D341Med (cell line): ENCODE measurements at places on chromosomes 3 and 15.

DNA sequence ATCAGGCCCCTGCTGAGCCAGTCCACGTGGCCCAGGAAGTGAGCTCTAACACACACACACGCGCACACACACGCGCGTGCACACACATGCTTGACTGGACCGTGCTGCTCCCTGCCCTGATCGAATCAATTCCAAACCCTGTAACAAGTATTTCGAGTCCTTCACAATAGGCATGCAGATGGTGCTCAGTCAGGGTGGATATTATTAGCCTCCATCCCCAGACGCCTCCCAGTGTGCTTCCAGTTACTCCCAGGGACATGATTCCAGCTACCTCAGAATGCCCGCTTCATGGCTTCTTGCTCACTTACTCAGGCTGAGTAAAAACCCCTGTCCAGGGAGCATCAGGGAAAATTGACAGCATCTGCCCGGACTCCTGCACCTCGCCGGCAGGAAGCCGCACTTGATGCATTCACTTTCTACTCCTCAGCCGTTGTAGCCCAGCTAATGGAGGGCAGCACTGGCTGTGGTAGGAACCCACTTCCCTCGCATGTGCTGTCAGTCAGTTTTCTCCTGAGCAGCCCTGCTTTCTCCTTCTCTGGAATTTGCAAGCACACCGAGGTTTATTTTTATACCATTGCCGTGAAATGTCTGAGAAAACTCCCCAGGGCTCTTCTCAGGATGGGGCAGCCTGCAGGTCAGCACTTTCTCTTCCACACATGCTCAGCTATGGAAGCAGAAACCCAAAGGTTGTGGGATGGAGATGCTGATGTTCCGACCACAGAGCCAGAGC is 126.1 kb upstream of the ABHD17C start:
- DNase-seq, result no peak

GRCh38 chr3:69174871-69175737 is 52.7 kb upstream of the LMOD3 start:
- no peak for DNase-seq

GRCh38 chr3:152266221-152266995 is 2.3 kb upstream of the MBNL1 start:
- peak; percentile 23 for DNase-seq

DNA sequence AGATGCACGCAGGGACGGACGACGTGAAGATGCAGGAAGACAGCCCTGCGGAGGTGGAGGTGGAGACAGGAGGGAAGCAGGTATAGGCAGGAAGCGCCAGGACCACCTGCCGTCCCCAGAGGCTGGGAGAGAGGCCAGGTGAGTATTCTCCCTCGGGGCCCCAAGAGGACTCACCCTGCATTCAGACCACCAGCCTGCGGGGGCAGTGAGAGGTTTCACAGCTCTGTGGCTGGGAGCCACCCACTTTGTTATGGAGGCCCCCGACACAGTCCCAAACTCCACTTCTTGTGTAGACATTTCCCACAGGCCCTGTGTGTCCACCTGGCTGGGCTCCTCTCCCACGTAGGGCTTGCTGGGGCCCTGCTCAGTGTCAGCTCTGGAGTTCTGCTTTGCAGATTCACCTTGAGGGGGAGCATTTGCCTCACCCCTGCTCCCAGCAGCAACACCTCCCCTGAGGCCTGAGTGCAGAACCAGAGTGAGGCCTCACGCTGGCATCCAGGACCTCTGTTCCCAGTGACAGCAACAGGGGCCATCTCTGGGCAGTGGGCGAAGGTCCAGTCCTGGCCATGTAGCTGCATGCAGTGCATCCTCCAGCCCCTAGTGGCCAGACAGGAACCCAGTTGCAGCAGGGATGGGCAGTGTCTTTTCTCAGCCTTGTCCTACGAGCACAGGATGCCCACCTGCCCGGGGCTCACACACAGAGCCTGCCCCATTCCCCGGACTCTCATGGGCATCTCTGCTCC is 119.4 kb upstream of the IQSEC1 start:
- DNase-seq, result no peak

DNA sequence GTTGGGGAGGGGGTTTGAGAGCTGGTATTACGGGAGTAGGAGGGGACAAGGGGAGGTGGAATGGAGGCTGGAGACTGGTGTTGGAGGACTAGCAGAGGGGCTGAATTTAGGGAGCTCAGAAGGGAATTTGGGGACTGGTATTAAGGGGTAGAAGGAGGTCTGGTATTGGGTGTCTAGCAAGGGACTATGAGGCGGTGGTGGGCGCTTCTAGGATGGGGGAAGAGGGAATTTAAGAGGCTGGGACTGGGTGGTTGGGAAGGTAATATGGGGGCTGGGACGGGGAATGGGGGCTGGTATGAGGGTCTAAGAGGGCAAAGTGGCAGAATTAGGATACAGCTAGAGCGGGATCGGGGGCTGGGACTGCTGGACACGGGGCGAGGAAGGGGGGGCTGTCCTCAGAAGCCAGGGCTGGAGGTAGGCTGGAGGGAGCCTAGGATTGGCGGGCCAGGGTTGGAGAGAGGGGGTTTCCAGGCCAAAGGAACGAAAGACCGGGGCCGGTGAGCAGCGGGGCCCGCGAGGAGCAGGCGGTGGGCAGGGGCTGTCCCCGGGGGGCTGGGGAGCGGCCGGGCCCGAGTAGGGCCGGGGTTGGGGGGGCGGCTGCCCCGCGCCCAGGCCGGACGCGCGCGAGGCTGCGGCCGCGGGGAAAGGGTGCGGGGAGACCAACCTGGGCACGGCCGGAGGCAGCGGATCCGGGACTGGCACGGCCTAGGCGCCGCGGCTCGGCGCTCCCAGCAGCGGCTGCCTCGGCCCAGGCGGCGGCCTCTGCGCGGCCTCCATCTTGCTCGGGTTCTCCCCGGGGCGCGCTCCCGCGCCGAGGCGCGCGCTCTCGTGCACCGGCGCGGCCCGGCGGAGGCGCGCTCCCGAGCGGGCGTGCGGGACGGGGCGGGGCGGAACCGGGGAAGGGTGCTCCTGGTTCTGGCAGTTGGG is at the start of gene LHFPL4:
Gene LHFPL4, minus strand, starts transcription at position 802 of the 927 bp plus-strand sequence. CDS start 1,143 bp downstream, outside the sequence.
- peak; percentile 95 for DNase-seq

DNA sequence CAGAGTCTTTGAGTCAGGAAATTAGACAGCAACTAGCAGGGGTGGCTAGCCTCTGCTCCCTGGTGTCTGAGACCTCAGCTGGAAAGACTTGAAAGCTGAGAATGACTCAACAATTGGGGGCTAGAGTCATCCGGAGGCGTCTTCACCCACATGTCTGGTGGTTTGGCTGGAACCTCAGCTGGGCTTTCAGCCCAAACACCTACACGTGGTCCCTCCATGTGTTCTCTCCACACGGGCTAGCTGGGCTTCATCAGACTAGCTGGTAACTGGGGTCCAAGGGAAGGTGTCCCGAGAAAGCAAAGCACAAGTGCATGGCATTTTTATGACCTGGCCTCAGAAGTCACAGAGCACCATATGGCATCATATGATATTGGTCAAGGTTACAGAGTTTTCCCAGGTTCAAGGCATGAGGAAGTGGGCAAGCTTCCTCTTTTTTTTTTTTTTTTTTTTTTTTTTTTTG is 19.9 kb upstream of the ABHD2 start:
- DNase-seq, result no peak

GRCh38 chr3:129481766-129482332 is 41.8 kb downstream of the IFT122 start:
- no peak for DNase-seq

- DNase-seq, result no peak
Measured at GRCh38 chr15:101620671-101621070, 31.5 kb downstream of the TM2D3 start.

GRCh38 chr3:14135581-14135980 is 10.7 kb downstream of the TMEM43 start:
- no peak for DNase-seq

GRCh38 chr15:60116456-60117089 is 112.5 kb downstream of the FOXB1 start:
- no peak for DNase-seq

DNA sequence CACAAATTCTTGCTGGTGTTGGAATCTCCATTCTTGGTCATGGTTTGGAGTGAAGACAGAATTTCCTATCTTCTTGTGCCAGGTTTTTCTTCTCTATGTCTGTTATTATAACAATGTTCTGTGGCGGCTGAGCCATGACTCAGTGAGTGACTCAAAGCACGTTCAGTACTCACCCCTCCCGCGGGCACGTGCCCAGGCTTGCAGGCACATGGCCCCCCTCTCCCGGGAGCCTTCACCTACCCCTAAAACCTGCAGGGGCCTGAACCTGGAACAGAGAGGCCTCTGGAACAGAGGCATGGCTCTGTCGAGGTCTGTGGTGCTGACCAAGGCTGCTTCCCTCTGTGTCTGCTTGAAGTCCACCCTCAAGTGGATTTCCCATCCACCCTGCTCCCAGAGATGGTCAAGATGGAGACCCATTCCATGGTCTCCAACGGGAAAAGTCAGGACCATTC is 27.6 kb downstream of the PLXNB1 start:
- peak; percentile 24 for DNase-seq

DNA sequence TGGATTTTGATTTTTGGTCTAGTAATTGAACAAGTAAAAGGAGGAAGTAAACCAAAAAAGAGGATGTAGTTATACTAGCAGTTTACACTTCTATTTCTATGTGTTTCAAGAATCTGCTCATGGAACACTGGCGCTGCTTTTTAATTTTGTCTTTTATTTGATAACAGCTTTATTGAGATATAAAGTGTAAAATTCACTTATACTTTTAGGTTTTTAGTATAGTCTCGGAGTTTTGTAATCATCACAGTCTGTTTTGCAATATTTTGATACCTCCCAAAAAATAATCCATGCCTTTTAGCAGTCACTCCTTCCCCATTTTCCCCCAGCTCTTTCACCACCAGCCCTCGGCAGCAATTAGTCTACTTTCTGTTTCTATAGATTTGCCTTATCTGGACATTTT is 18.0 kb downstream of the UBE2E2 start:
- DNase-seq, result no peak

DNA sequence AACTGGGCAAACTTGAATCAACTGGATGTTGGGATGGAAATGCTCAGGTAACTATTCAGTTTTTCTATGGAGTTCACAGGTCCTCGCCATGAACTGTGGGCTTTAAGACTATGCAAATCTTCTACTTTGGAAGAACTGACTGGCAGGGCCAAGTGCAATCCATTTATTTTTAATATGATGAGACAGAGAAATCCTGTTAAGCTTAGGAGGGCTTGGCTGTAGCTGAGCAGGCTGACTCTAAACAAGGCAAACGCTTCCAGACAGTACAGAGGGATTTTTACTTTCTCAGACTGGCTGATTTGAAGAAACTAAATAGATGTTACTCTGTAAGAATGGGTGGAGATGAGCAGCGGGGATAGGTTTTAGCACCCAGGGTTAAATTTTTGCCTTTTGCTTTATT is 194.2 kb upstream of the ICE2 start:
- DNase-seq, result no peak

DNA sequence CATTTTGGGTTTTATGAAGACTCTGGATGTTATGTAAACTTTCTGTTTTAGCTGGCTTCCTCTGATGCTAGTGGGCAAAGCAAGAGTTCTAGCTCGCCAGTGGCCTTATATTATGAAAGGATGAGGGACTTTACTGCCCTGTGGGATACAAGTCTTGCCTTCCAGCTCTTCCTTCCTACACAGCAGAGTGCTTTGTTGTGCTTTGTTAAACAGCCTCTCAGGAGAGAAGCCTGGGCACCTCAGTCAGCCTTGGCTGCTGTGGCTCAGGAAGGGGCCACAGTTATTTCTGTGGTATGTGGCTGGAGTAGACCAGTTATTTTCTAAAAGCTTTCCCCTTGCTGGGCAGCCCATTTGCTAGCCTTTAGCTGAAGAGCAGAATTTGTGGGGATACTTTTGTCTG is 69.5 kb upstream of the SUCLG2 start:
- DNase-seq, result no peak

DNA sequence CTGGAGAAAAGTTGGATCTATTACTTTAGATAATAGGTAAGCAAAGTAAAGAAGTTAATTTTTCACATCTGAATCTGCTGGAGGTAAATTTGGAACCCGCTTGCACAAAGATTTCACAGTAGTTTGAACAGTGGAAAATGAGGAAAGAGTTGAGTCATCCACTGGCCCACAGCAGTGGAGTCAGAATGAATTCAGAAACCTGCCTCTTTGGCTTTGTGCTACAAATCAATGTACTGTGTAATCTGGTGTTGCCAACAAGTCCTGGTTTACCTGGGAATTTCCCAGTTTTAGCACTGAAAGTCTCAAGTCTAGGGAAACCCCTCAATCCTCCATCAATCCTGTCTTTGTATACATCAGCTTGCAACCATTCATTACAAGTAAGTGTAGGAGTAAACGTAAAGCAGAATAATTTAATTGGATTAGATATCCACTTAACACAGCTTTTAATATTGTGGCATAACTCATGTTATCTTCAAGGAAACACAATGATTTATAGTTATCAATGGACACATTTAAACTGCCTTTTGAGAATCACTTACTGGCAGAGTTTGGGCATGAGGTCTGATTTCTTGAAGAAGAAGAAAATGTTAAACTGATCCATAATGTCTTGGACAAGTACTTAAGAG is 100.6 kb downstream of the DCLK3 start:
- DNase-seq, result no peak

- DNase-seq, result no peak
Measured at GRCh38 chr3:78900880-78901279, 866.9 kb downstream of the ROBO1 start.

- DNase-seq, result no peak
Measured at GRCh38 chr3:58256511-58256910, 18.9 kb downstream of the ABHD6 start.

DNA sequence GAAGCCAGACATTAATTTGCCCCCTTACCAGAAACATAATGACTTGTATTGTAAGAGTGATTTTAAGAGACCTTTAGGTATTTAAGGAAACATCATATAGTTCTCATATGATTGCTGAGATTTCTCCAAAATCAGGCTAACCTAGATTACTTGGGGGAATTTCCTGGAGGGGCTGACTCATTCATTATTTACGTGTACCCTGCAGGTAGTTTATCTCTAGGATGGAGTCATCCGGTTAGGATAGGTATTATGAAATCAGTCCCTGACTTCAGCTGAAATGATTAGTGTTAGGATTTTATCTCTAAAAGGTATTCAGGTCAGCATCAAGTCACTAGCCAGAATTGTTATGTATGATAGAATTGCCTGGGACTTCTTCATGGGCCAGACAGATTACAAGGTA is 97.5 kb downstream of the TCF12 start:
- DNase-seq, result no peak

DNA sequence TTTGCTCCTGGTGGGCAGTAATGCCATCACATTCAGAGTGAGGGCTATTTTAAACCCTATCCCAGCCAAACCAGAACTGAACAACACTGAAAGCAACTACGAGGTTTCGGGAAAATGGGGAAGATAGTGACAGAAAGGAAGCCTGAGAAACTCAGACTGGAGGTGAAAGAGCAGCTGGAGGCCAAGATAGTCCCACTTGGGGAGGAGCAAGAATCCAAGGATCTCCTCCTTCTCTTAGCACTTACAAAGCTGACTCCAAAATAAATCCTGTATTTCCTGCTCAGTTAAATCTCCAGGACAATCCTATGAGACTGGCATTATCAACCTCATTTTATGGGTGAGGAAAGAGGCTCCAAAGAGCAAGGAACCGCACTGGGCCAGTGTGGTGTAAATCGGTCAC is 14.1 kb upstream of the SETMAR start:
- no peak for DNase-seq
